ENCODE measurements at places on chromosomes 11 and 22.

GRCh38 chr11:125667151-125667550 lies 13.5 kb downstream of the ACRV1 start:
- DNase-seq = no peak

DNA sequence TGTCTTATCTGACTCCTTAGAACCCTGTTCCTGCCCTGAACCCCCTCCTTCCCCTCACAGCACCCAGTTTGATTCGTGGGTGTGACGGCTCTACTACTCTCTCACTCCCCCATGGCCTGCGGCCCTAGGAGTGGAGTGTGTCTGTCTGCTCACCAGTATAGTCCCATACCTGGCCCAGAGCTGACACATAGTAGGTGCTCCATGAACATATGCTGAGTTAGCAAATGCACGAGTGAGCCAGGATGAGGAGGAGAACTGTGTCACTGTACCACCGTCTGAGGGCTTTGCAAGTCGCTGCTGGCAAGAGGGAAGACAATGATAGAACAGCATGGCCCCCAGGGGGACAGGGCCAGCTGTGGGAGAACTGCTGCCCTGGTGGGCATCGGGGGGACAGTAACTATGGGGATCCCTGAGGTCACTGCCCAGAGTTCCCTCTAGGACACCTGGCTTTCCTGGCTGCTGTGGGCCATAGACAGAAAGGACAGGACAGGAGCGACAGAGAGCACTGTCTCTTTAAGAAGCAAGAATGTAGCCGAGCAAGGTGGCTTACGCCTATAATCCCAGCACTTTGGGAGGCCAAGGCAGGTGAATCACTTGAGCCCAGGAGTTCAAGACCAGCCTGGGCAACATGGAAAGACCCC lies 19.2 kb upstream of the KIAA0930 start:
- no peak for DNase-seq

DNA sequence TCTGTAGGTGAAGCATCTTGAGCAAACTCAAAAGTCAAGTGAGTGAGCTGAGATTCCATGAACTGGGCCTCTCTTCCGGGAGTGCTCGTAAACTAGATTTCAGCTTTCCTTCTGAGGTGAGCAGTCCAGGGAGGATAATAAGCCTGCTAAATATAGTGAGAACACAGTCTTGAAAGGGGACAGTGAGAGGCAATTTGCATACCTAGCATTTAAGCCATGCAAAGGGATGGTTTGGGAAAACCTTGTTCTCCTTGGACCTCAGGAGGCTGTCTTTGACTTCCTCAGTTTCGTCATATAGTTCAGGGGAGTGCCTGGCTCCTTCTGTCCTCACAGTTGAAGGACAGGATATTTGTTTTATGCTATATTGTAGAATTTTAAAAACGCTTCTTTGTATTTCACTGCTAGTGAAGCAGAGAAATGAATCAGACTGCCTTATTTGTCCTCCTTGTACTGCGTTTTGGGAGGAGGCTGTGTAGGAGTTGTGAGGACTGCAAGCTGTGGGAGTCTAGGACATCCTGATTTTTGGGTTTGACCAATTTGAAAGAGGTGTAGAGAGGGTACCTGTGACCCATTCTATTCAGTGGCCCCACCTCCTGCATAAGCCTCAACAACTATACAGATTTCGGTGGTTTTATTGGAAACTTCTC lies 11.0 kb upstream of the SORL1-AS1 start:
- DNase-seq = no peak

DNA sequence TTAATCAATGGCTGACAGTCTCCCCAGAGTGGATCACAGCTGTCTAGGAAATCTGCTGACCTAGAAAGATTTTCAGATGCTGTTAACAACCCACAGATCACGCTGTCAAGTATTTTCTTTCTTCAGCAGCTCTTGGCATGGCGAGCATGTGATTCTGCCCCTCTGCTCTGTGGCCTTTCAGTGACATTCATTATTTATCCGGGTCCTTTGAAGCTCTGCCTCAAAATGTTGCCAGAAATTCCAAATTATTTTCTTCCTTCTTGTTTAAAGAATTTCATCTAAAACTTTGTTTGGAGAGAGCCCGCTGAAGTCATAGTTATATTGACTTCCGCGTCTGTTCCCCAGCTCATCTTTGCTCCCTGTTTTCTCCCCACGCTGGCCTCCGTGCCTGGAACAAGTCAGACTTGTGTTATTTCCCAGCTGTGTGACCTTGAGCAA lies 134.1 kb downstream of the COMMD9 start:
- no peak for DNase-seq

- no peak for DNase-seq
These were observed 50.8 kb upstream of the ADORA2A start for GRCh38 chr22:24376586-24376985.

GRCh38 chr22:25402160-25402500 lies 162.3 kb upstream of the GRK3 start:
- DNase-seq = no peak

DNA sequence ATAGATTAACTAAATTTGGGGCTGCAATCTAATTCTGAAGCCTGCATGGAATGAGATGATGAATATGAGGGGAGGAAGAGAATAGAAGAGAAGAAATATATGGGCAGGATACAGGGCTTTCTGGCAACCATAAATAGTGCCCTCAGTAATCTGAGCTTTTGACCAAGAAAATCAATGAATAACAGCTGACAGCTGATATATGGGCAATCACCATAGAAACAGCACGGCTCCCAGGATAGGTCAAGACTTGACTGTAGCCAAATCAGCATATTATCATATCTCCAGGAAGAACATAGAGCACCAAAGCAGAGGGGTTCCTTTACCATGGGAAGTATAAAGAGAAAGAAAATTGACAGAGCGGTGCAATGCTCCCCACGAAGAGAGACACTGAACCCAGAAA lies 643.8 kb upstream of the TENM4 start:
- DNase-seq = no peak

- peak; percentile 69 for DNase-seq
These were observed 577 bp upstream of the DKK3 start for GRCh38 chr11:12008790-12009616.

DNA sequence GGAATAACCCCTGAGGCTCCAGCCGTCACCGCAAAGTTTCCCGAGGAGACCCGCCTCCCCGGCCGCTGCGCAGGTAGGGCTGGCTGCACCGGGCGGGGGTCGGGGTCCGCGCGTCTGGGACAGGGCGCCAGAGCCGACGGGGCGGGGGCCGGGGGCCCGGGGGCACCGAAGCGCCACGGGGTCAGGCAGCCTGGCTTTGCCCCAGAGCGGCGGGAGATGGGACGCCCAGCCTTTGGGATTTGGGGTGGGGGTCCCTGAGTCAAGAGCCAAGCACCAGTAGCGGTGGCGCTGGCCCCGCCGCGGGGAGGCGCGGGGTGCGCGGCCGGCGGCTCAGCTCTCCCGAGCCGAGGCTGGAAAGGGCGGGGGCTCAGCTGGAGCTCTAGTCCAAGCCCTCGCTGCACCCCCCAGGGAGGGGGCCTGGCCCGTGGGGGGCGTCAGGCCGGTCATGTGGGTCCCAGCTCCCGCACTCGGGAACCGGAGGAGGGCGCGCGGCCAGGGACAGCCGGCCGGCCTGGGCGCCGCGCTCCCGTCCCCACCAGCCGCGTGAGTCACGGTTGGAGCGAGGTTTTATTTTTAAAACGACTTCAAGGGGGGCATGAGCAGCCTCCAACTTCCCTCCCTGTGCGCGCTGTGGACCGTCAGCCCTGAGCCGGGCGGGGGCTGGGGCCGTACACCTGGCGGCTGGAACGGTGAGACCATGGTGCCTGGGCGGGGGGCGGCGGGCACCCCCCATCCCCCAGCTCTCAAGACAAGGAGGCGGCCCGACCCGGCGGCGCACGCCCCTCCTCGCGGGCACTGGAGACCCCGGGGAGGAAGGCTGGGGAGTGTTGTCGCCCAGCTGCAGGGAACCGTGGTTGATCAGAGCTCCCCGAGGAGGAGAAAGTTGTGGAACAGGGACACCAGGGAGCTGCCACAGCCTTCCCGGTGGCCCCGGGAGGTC lies 626 bp downstream of the FLRT1 start:
- no peak for DNase-seq

DNA sequence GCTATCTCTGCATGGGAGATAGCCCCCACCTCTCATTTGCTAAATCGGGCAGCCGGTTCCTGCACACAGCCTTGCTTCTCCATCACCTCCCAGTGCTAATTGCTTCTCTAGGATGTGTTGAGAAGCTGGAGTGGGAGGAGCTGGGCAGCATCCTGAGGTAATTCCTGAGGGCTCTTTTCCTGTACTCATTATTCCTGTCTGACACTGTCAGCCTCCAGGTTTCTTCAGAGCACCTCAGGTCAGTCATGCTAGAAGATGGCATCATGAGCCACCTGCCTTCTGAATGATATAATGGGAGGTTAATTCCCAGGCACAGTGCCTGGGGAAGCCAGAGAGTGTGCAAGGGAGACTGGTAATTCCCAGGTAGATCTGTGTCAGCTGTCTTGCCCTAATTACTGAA lies 133.0 kb downstream of the RAB38 start:
- DNase-seq = no peak

DNA sequence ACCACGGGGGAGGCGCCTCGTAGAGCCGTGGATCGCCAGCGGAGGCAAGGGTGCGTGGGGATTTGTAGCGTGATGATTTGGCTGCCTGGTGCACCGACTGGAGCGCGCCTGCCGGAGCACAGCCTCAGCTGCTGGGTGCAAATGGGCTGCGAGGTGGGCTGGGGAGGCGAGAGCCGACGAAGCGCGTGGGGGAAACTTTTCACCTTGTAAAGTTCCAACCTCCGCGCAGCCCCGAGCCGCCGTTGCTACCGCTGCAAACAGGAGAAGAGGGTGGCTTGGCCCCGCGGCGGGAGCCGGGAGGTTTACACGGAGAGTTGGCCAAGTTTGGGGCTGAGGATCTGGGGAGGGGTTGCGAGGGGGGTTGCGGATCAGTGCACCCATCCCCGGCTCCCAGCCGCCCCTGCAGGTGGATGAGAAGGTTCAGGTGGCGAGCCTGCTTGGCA lies 528 bp downstream of the FAT3 start:
- DNase-seq = no peak

DNA sequence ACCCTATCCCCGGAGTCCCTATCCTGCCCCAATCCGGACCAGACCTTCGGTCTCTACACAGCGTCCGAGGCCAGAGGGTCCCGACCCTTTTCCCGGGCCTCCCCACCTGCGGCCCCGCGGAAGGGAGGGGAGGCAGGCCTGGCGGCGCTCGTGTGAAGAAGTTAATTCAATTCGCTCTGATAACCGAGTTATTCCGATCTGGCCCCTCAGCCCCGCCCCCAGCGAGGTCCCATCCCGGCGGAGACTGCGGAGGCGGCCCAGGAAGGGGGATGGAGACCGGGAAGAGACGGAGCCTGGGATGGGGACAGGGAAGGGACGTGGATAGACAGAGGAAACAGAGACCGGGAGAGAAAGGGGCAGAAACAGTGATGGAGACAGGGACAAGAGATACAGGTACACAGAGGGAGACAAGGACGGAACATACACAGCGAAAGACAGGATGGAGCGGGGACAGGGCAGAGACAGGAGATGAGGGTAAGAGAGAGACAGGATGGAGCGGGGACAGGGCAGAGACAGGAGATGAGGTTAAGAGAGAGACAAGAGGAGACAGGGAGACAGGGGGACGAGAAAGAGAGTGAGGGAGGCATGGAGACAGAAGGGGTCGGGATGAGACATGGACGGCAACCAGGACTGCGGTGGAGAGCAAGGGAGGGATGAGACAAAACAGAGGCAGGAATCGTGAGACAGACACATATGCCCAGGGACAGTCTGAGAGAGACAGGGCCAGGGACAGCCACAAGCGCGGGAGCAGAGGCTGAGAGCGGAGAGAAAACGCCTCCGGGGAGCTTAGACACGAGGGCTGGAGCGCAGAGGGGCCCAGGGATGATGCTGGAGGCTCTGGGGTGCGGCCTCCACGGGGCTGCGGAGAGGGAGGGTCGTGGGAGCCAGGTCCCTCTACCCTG lies 636 bp upstream of the PHOX2A start:
- no peak for DNase-seq

GRCh38 chr11:3857628-3858027 lies 2.2 kb downstream of the STIM1 start:
- DNase-seq = no peak

DNA sequence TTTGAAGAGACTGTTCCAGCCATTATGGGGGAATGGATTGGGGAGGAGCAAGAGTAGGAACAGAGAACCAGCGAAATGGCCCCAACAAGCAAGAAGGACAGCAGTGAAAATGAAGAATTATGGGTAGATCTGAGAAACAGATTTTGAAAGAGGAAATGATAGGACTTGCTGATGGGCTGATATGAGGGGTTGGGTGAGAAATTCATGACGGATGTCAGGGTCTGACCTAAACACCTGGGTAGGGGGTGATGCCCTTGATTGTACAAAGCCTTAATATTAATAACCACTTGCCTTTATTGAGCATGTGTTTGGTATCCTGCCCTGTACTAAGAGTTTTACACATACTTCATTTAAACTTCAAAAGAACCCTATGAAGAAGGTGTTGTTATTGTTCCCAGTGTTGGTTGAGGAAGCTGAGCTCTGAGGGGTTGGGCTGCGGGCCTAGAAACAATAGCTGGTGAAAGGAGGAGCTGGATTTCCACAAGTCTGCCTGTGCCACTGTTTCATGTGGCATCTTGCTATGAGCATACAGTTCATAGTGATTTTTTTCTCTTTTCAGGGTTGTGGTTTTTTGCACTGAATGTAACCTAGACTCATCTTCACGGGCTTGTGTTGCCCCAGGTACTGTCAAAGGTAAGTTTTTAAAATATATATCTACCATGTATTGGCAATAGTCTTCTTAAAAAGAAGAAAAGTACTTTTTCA lies 61.1 kb upstream of the TNRC6B start:
- DNase-seq = no peak

DNA sequence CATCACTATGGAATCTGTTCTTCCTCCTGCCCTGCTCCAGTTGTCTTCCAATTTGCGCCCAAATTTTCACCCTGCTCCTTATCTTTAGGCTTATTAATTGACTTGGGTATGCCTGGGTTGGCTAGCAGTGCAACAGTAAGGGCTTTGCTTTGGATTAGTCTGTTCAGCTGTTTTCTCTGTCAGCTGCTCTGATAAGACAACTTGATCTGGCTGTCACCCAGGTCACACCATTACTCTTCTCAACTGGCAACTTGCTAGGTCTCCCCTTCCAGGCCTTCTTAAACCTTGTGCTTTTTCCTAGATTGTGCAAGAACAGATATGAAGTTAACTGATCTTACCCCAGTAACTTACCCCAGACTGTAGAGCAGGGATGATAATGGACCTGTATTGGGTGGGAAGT lies 357.8 kb upstream of the LARGE1 start:
- DNase-seq = no peak

DNA sequence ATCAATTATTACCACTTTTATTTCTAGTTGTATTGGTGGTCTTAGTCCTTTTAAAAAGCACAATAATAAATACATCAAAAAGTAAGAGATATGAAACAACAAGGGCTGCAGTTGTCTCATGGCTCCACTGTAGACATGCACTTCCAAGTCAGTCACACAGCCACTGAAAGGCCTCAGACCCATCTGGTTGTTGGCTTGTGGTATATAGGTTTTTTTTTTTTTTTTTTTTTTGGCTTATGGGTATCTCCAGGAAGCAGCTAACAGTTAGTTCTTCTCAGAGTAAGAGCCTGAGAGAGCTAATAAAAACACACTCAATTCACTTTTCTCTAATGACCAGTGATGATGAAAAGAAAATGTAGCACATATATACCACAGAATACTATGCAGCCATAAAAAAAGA lies 6.0 kb upstream of the OR52E6 start:
- DNase-seq = no peak
